ENCODE measurements at places on chromosomes 16 and 17.

DNA sequence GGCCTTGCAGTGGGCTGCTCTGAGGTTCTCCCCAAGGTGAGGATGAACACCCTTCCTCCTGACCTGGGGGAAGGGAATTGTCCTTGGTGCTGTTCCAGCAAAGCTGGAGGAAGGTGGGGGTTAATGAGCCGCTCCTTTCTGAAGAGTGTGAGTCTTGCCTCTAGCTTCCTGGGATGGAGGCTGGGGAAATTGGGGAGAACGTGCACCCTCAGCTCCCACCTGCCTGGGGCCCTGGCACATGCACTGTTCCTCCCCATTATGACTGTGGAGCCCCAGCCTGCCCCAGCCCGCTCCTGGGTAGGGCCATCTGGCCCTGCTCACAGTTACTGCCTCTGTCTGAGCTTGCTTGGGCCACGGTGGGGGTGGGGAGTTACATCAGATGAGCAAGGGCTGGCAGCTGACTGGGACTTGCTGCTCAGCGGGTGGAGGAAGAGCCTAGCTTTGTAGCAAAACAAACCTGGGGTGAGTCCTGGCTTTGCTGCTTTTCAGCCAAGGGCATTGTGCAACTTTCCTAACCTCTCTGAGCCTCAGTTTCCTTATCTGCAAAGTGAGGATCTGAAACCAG is 11.1 kb downstream of the TNS4 start:
- peak; percentile 82 for DNase-seq

DNA sequence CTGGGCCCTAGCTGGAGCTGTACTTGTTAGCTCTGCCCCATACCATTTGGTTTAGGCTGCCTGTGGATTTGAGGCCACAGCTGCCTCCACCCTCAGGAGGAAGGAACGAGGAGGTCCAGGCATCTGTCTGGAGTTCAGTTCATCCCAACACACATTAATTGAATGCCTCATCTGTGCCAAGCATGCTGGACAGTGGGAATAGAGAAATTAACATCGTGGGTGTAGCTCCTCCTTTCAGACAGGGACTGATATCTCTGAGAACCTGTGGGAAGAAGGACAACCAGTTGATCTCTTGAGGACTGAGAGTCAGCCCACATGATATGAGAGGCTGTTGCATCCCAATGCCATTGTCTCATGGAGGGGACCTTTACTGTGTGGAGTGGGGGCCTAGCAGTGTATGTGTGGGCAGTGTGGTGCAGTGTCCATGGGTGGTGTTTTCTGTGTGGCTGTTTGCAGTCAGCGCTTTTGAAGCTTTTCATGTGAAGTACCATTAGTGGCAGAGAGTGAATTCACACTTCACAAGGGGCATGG is 29.4 kb upstream of the DDX52 start:
- peak; percentile 38 for DNase-seq

GRCh38 chr17:51948128-51948527 is 210.4 kb downstream of the CA10 start:
- no peak for DNase-seq

GRCh38 chr16:21637032-21637968 is 15.1 kb downstream of the IGSF6 start:
- DNase-seq: no peak

- DNase-seq: no peak
Measured at GRCh38 chr17:34384822-34385605, 22.0 kb upstream of the CCL1 start.

- DNase-seq: peak; percentile 64
Measured at GRCh38 chr16:1613728-1614455, 1.7 kb downstream of the CRAMP1 start.
